ENCODE measurements at places on chromosomes 16 and 17.
A peak's percentile ranks its signal among the peaks of the same experiment; 100 is the strongest.

DNA sequence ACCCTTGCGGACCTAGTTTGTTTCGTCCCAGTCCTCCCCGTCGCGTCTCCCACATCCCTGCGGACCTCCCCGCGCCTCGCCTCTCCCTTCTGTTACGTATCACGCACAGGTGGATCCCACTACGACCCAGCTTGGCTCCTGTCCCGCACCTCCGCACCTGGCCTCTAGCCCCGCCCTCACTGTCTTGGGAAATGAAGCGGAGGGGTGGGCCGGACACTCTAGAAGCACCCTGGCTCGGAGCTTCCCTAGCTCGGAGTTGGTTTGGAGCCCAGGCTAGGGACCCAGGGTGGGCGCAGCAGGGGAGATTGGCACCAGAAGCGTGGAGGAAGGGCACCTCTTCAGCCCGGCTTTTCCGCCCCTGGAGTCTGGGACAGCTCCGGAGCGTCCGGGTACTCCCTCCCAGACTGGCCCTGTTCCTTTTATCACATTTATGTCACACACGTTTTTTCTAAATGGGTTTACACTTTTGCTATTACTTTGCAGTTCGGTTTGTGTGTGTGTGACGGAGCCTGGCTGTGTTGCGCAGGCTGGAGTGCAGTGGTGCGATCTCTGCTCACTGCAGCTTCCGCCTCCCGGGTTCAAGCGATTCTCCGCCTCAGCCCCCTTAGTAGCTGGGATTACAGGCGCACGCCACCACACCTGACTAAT lies 1.4 kb upstream of the CEMP1 start:
- DNase-seq, result peak; percentile 48

DNA sequence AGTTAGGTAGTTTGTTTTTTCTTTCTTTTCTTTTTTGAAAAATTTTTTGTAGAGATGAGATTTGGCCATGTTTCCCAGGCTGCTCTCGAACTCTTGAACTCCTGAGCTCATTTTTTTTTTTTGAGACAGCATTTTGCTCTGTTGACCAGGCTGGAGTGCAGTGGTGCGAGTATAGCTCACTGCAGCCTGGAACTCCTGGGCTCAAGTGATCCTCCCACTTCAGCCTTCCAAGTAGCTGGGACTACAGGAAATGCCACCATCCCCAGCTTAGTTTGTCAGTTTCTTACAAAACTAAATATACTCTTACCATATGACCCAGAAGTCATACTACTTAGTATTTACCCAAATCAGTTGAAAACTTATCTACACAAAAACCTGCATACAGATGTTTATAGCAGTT lies 14.4 kb upstream of the FBXO47 start:
- DNase-seq, result no peak

GRCh38 chr16:17947637-17948036 lies 388.9 kb downstream of the NPIPA8 start:
- DNase-seq, result no peak

- DNase-seq, result no peak
Observed at GRCh38 chr16:49674351-49674851, 181.5 kb downstream of the ZNF423 start.

- no peak for DNase-seq
Observed at GRCh38 chr16:68366062-68366461, 55.2 kb downstream of the PRMT7 start.

DNA sequence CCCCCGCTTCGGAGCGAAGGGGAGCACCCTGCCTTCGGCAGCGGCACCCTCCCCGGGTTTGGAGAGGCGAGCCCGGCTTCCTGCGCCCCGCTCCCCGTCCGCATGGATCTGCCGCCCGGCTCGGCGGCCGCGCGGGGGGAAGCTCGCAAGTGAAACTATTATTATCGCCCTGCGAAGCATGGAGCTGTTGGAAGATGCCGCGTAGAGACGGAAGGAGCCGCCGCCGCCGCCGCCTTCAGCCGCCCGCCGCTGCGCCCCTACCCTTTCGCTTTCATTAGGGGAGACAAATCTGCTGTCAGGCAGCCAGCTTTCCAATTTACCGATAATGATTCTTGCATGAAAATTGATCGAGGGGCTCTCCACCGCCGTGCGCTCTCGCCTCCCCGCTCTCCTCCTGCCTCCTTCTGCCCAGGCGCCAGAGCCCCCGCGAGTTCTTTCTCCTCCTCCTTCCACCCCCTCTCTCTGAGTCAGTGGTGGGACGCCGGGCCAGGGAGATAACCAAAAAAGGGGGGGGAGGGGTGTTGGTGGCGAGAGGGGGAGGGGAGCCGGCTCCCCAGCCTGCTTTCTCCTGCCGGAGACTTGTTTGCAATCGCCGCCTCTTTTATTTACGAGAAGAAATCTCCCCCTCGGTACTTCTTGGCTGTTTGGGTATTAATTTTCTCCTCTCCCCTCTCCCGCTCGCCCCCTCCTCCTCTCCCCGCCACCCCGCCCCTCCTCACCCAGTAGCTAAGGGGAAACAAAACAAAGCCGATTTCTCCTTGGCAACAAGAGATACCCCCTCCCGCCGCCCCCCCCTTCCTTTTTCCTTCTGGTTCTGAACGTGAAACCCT lies 58.0 kb upstream of the GSE1 start:
- peak; percentile 79 for DNase-seq

- DNase-seq, result no peak
Observed at GRCh38 chr17:35291802-35292201, 48.9 kb downstream of the SLFN5 start.

Measured in stimulated activated CD4-positive, alpha-beta T cell treated with anti-CD3 and anti-CD28 coated beads, Interleukin-4, amount 100 ng/mL, for 4 hours (primary cell).